ENCODE measurements at places on chromosomes 5 and 9.

GRCh38 chr9:86410281-86410680 lies 56.1 kb upstream of the TUT7 start:
- no peak for DNase-seq

- no peak for DNase-seq
Observed at GRCh38 chr9:114678130-114678529, 3.9 kb downstream of the TEX48 start.

DNA sequence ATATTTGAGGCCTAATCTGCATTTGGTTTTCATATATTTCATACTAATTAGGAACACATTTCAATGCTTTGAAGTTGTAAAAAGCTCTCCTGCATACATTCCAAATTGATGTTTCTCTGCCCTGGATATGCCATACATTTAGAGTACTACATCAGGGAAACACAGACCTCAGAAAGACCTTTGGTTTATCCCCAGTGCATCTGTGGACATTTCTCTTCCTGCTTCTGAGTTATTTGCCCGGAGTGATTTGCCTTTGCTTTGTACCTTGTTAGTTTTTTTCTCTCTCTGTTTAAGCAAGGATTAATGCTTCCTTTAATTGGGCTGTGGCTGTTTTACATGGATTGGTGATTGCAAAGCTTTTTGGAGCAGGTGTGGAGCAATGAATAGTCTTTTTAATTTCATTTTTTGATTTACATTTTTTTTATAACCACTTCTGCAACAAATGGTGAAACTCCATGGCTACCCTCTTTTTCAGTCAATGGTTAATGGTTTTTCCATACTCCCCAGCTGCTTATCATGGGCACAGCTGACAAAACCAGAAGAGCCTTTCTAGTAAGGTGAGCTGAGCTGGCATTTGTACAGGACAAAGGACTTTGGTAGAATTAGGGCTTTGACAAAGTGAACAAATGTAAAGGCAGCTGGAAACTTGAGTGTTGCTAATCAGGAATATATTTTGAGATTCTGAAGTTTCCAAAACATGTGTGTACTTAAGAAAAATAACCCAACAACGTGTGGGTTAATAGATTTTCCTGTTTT lies 54.2 kb downstream of the ZSWIM6 start:
- DNase-seq: no peak

- peak; percentile 49 for DNase-seq
Observed at GRCh38 chr9:124257844-124258606, at the start of gene NEK6. TSS of gene NEK6 (plus strand) at chr9:124257949. CDS start at chr9:124301965, 44,016 bp downstream.

DNA sequence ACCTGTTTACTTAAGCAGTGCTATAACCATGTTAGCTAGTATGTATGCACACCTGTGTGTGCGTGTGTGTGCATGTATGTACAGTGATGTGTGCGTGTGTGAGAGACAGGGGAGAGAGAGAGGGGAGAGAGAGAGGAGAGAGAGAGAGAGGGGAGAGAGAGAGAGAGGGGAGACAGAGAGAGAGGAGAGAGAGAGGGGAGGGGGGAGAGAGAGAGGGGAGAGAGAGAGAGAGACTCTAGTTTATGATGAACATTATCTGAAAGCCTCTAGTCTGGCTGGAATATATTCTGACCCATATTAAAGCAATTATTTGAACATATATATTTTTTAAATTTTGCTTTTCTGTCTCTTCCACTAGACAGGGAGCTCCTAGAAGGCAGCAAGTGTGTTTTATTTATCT lies 117.5 kb upstream of the CPEB4 start:
- DNase-seq: no peak

GRCh38 chr5:180049185-180049548 lies 22.4 kb downstream of the RNF130 start:
- DNase-seq: no peak

GRCh38 chr5:124859556-124860290 lies 113.3 kb upstream of the ZNF608 start:
- DNase-seq: no peak

DNA sequence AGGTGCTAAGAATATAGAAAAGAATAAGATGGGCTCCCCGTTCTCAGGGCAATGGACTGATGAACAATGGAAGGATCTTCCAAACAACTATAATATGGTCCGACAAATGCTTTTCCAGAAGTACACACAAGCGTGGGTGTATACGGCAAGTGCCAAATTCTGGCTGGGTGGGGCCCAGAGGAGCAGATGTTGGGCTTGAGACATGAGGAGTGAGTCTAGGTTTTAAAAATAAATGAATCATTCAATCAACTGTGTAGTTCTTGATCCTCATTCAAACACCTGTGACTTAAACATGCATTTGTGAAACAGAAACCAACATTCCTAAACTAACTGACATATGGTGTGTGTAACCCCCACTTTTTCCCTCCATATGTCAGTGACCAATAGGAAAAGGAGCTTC lies 47.9 kb downstream of the MFAP3 start:
- no peak for DNase-seq

DNA sequence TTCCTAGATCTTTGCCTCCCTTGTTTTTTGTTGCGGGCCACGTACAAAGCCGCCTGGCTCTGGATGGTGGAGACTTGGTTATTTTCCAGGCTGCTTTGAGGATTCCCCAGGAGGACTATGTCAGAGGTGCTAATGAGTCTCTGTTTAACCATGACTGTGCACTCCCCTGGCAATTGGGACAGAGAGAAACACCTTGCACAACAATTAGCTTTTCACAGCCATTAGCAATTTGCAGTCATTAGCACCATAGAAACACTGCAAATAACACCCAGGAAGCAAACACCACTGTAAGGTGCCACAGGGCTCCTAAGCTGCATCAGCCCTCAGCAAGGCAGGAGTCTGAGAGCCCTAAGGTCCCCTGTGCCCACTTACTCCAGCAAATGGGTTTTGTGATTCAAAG lies 201.0 kb upstream of the VLDLR start:
- DNase-seq: no peak

DNA sequence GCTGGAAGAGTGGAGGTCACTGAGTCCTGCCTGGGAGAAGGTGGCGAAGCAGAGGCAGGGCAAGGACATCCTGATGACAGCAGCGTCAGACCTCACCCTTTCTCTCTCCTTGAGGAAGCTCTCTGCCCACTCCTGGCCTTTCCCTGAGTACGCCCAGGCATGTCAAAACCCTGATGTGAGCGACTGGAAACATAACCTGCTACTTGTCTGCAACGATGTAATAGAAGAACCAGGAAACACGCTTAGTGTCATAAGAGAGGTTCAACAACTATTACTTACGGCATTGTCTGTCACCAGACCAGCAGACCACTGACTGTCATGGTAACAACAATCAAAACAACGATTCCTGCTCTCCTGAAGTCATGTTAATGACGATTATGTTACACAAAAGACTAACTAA lies 152.4 kb downstream of the ACTL7B start:
- no peak for DNase-seq

- no peak for DNase-seq
Observed at GRCh38 chr5:173923218-173924095, 35.3 kb downstream of the CPEB4 start.

DNA sequence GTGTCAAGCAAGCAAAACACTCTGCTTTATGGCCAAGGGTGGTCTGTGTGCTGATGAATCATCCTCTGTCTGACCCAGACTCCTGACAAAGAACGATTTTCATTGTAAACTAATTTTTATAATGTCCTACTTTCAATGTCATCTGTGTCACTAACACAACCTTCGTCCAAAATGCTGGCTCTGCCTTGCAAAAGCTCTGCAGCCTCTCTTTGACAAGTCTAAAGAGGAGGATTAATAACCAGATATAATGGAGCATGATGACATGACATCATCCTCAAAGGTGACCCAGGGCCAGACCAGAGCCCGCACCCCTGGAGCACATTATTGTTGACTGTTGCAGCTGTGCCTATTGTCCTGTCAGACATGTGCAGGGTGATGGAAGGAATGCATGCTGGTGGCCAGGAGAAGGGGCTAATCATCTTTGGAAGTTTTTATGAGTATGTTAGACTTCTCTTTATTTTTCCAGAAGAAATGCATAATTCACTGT lies 589.4 kb downstream of the NR2F1-AS1 start:
- DNase-seq: no peak

DNA sequence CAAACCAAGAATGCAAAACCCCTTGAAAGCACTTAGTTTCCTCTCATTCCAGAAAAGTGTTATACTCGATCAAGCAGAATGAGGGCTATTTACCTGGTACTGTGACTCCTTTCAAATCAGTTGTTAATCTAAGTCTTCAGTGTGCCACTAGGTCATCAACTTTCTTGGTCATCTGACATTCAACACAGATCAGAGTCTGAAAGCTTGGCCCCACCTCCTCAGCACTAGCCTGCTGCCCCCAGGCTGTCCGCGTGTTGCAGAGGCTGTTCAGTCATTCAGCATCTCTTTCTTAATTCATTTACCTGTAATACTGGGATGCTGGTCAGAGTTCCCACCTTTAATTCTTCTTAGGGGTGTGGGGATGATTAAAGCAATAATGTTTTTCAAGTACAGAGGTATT lies 28.5 kb downstream of the ENC1 start:
- DNase-seq: no peak

DNA sequence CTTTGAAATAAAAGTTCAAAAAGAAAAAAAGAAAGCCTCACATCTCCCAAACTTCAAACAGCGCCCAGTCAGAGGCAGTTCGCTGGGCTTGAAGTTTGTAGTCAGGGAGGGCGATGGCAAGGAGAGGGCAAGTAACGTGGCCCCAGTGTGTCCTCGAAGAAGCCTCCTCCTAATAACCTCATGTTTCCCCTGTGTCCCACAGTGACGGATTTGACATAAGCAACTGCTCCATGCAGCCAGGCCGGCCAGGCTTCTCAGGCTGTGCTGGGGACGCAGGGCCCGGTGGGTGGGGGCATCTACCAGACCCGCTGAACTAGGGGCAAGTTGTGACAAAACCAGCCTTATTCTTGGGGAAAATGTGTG lies 172.2 kb downstream of the ERCC6L2 start:
- no peak for DNase-seq

All from omental fat pad (tissue), 4 donors.